MV-4-11 (cell line): ENCODE measurements at places on chromosomes 3 and 15.

- no peak for DNase-seq
Measured at GRCh38 chr15:84910928-84911623, 26.6 kb downstream of the SLC28A1 start.

- peak; percentile 79 for DNase-seq
Measured at GRCh38 chr3:129112308-129113052, 9.1 kb downstream of the RAB43 start.

DNA sequence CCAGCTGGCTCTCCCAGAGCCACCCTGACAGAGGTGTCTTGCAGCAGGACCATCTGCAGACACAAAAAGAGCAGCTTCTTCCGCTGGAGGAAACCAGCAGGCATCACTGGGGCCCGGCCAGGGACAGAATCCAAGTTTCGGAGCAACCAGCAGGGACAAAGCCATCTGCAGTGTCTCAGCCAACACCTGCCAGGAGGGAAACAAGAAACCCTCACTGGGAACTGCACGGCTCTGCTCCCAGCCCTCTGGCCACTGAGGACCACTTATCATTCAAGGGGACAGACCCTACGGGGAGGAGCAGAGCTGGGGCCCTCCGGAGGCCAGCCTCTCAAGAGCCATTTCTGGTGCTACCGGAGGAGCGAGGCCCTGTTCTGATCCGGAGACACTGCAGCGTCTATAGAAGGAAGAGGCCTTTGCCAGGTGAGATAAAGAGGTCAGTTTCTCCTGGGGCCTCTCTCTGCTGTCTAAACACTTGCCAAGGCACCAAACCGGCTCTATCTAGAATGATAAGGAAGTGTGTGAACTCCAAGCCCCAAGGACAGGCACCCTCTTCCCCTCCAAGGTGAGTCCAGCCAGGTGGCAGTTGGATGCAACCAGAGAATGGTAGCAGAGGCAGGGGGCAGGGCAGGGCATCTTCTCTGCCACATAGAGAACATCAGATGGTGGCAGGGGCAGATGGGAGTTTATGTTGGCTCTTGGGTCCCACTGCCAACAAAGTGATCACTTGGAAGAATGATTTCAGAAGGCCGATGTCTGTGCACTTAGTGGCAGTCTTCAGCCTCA lies 89.0 kb downstream of the CHSY1 start:
- DNase-seq = no peak

DNA sequence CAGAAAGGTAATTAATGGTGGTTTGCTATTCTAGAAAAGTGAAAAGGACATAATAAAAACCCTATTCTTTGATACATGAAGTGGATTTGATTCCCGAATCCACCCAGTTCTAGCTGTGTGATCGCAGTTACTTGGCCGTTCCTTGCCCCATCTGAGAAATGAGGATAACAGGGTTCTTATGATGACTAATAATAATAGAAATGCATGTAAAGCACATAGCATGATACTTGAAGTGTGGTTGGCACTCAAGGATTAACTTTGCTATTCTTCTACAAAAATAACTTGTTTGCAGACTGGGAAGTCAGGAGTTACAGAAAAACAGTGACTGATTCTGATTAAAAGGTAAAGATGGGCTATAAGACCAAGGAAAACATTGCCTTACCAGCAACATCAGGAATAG lies 26.8 kb downstream of the PARL start:
- DNase-seq = no peak

GRCh38 chr3:111666041-111666735 lies 71.0 kb upstream of the ZBED2 start:
- no peak for DNase-seq

- no peak for DNase-seq
Measured at GRCh38 chr15:64930778-64931371, 19.2 kb downstream of the ANKDD1A start.

GRCh38 chr3:81908561-81908960 lies 147.1 kb upstream of the GBE1 start:
- no peak for DNase-seq

- no peak for DNase-seq
Measured at GRCh38 chr3:106071306-106071705, 202.5 kb upstream of the CBLB start.

GRCh38 chr15:65334586-65335231 lies 30.2 kb downstream of the RNU5B-1 start:
- no peak for DNase-seq

DNA sequence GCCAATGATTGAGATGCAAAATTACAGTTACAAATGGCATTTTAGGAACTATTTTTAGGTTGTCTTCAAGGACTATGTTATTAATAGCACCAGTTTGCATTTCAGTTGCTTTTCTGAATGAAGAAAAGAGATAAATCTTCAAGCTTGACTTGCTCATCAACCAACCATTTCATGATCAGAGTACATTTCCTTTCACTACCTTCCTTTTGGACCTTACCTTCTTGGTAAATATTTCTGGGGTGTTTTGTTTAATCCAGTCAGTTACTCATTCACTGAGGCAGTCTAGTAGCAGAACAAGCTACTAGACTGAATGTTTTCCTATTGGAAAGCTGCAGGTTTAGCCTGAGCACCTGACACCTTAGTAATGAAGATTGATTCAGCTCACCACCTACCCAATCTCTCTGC lies 8.2 kb downstream of the SLC27A2 start:
- DNase-seq = no peak

GRCh38 chr3:195162033-195162669 lies 108.8 kb downstream of the XXYLT1 start:
- peak; percentile 72 for DNase-seq
